AG08396 (cell line): ENCODE measurements at places on chromosomes 13 and 19.
A peak's percentile ranks its signal among the peaks of the same experiment; 100 is the strongest.

DNA sequence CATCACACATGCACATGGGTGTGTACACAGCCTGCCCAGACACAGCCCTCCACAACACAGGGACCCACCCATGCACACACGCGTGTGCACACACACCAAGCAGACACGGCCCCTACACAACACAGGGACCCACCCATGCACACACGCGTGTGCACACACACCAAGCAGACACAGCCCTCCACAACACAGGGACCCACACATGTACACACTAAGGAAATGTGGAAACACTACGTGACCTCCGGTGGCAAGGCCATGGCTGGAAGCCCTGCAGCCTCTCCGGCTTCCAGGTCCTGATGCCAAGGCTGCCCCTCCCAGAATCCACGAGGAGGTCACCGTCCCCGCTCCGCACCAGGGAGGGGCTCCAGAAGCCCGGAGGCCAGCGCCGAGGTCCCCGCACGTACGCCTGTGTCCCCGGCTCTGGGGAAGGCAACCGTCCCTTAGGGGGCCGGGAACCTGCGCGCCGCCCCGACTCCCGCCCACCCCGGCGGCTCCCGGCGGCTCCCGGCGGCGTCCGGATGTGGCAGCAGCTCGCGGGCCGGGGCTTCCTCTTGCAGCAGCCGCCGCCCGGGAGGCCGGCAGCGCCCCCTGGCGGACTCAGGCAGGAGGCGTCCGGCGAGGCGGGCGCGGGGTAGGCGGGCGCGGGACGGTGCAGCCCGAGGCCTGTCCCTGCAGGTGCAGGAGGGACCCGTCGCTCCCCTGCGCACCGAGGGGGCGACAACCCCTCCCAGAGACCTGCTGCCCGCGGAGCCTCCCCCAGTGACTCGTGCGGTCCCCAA is 29.8 kb upstream of the GRTP1 start:
- peak; percentile 94 for DNase-seq

GRCh38 chr13:73625562-73626339 is 508.5 kb downstream of the KLF12 start:
- no peak for DNase-seq

DNA sequence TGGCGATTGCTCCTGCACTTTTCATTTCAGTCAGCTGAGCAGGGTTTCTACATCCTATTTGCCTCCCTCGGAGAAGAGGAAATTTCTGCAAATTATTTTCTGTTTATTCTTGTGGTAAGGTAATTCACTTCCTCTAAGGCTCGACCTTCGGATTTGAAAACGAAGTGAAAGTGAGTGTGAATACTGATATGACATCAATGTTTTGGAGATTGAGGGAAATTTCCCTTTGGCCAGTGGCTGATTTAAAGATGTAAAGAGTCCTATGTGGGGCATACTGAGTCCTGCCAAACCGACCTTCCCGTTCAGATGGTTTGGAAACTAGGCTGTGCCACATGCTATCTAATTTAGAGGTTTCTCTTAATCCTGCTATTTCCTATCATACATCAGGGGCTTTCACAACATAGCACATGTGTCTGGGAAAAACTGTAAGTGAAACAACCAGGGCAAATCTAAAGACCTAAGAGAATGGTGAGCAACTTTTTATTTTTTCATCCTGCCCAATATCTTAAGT is 112.3 kb downstream of the POSTN start:
- no peak for DNase-seq

DNA sequence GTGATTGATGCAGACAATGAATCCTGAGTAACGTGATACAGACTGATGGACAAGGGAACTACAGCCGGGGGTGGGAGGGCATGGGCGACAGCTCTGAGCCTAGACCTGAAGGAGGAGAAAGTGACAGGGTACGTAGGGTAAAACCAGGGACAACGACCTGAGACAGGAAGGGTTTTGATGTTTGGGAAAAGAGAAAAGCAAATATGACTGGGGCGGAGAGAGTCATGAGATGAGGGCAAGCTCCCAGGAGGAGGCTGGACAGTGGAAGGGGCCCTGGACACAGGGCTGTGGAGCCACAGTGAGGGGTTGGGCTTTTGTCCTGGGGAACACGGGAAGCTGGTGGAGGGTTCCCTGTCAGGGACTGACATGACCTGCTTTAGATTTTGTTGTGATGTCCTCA is 34.2 kb downstream of the ZNF611 start:
- no peak for DNase-seq

GRCh38 chr19:8141726-8142512 is 7.5 kb downstream of the FBN3 start:
- no peak for DNase-seq

- DNase-seq, result no peak
Measured at GRCh38 chr13:106774621-106775020, 206.7 kb upstream of the ARGLU1 start.

DNA sequence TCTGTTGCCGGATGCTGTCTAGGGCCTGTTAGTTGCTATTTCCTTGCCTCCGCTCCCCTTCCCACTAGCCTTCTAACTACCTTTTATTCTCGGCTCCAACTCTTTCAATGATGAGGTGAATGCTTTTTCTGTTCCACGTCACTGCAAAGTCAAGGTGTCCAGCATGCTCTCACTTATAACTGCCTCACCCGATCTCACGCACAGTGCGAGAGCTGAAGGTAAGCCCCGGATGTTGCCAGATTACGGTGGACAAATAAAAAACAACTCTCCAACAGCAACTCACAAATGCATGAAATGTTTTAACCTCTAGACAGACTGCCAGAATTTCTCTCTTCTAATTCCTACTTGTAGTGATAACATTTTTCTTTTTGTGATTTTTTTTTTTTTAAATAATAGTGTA is 169.9 kb downstream of the STK24 start:
- DNase-seq, result no peak

DNA sequence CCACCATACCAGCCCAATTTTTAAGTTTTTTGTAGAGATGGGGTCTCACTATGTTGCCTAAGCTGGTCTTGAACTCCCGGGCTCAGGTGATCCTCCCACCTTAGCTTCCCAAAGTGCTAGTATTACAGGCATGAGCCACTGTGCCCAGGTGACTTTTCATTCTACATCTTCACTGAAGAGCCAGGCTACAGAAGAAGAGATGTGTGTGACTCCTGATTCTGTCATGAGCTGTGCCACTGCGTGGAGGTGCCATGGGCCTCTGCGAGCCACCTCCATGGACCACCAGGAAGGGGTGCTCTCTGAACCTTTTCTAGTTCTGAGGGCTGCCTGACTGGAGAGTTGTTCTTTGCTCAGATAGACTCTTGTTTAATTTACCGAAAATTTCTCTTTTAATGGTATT is 56.6 kb upstream of the RANBP3 start:
- no peak for DNase-seq

GRCh38 chr19:33430674-33431277 is 57.3 kb downstream of the CEBPG start:
- DNase-seq, result peak; percentile 82

DNA sequence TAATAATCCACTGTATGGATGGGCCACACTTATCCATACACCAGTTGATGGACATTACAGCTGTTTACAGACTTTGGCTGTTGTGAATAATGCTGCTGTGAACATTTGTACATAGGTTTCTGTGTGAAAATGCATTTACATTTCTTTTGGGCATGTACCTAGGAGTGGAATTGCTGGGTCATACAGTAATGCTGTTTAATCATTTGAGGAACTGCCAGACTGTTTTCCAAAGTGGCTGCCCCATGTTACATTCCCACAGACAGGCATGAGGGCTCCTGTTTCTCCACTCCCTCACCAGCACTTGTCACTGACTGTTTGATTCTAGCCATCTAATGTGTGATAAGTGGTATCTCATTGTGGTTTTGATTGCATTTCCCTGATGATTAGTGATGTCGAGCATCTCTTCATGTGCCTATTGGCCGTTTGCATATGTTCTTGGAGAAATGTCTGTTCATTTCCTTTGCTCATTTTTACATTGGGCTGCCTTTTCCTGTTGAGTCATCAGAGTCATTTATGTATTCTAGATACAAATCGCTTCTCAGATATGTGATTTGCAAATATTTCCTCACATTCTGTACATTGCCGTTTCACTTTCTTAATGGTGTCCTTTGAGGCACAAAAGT is 12.8 kb downstream of the TMEM255B start:
- DNase-seq, result no peak
